ENCODE measurements at places on chromosomes 3 and 15.

GRCh38 chr3:110093812-110094401, 756.6 kb upstream of the DPPA4 start:
- no peak for DNase-seq

DNA sequence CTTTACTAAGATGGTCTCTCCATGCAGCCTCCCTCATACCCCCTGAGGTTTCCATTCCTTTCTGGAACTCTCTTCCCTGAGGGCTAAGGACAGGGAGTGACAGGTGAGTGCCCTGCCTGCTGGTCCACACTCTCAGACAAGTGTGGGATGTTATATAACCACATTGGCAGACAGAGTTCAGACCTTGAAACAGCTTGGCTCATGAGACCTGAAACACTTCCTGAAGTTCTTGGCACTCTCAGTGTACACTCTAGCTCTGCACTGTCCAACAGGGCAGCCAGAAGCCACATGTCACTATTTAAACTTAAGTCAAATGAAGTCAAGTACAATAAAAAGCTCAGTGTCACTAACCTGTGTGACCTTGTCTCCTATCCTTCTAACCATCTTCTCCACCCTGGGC, 188.5 kb downstream of the ZNF621 start:
- DNase-seq, result no peak

DNA sequence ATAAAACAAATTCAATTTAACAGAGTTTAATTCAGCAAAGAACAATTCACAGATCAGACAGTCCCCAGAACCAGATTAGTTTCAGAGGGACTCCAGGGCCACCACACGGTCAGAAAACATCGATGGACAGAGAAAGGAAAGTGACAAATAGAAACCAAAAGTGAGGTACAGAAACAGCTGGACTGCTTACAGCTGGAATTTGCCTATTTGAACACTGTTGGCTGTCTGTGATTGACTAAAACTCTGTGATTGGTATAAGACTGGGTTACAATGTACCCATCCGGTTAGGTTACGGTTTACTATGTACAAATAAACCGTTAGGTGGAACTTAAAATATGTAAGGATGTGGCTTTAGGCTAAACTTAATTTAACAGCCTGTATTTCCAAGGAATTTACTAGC, 30.3 kb downstream of the MOBP start:
- no peak for DNase-seq

DNA sequence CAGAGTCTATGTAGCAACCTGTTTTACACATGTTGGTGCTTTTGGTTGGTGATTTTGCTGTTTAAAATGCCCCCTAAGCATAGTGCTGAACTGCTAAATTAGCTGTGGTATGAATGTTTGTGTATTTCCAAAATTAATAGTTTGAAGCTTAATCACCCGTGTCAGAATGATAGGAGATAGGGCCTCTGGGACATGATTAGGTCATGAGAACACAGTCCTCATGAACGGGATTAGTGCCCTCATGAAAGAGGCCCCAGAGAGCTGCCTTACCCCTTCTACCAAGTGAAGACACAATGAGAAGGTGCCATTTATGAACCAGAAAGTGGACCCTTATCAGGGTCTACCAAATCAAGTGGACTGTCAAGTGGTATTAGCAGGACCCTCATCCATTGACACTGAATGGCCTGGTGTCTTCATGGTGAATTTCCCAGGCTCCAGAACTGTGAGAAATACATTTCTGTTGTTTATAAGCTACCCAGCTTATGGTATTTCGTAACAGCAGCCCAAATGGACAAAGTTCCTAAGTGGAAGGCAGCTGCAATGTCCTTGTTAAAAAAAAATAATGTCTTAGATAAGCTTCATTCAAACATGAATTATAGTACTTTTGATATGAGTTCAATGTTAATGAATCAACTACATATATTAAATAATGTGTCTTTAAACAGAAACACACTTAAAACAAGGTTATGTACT, 37.7 kb upstream of the FRMD4B start:
- DNase-seq, result no peak

DNA sequence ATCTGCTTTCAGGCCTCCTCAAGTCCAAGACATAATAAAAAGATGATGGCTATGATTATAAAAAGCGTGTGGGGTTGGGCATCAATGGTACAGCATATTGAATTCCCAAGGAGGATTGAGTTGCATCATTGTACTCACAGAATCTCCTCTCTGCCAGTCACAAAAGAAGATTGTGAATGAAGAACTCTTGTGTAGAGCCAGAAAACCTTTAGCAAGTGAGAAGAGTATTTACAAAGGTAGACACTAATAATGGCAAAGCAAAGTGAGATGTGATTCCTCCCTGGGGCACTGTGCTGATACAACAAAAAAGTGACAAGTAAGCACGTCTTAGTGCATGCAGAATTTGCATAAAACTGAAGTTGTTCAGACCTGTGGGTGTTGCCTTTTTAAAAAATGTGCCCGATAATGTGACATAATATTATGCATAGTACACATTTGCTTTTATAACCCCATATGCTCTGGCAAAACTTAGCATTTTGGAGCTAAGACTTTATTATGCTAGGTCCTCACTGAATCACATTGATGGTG, 291.2 kb upstream of the TBC1D5 start:
- no peak for DNase-seq

GRCh38 chr15:68271854-68272471, 5.6 kb upstream of the FEM1B start:
- no peak for DNase-seq

- no peak for DNase-seq
Measured at GRCh38 chr15:80176443-80176842, 23.6 kb downstream of the FAH start.
